NCI-H510A (cell line): ENCODE measurements at places on chromosomes 3 and 15.

- DNase-seq: peak; percentile 3
Observed at GRCh38 chr3:142724682-142725356, 985 bp downstream of the TRPC1 start.

DNA sequence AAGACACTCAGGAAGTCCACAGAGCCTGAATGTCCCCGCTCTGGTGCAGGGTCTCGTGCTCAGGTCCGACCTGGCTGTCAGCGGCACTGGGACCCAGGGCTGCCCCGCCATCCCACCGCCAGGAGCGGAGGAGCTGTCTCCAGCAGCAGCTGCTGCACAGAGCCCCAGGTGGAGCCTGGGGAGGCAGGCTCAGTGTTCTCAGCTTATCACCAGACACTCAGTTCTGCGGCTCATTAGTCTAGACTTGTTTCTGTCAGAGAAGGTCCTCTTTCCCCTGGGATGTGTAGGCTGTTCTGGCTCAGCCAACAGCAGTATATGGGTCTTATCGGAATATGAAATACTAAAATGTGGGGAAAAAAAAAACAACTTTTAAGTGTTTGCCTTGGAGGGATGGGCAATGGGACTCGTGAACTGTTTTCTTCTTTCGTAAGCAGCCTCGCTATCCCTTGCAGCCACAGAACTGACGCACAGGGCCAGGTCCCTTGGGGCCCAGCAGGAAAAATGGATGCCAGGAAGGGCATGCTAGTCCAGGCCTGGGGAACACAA is 75.9 kb downstream of the KLF13 start:
- DNase-seq: no peak

DNA sequence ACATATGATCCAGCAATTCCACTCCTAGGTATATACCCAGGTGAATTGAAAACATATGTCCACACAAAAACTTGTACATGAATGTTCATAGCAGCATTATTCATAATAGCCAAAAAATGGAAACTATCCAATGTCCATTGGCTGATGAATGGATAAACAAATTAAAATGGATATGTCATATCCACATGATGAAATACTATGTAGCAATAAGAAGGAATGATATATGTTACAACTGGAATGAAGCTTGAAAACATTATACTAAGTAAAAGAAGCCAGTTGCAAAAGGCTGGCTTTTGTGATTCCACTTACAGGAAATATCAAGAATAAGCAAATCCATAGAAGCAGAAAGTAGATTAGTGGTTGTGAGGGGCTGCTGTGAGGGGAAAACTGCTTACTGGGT is 33.7 kb downstream of the BNC1 start:
- no peak for DNase-seq

DNA sequence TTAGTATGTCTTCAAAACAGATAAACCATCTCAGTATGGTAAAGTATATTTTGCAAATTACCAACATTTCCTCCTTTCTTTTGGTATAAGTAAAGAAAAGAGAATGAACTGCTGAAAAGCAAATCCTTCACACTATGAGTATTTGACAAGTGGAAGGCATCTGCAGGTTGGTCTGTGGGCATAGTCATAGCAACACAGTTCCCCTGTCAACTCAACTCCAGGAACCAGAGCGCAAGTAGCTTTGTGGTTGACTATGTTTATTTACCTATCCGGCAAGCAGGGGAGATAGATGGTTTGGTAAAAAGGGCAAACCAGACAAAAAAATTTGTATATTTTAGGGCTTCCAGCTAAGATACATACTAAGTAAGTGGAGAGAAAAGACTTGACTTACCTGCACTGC is 88.3 kb upstream of the PPIB start:
- DNase-seq: no peak

DNA sequence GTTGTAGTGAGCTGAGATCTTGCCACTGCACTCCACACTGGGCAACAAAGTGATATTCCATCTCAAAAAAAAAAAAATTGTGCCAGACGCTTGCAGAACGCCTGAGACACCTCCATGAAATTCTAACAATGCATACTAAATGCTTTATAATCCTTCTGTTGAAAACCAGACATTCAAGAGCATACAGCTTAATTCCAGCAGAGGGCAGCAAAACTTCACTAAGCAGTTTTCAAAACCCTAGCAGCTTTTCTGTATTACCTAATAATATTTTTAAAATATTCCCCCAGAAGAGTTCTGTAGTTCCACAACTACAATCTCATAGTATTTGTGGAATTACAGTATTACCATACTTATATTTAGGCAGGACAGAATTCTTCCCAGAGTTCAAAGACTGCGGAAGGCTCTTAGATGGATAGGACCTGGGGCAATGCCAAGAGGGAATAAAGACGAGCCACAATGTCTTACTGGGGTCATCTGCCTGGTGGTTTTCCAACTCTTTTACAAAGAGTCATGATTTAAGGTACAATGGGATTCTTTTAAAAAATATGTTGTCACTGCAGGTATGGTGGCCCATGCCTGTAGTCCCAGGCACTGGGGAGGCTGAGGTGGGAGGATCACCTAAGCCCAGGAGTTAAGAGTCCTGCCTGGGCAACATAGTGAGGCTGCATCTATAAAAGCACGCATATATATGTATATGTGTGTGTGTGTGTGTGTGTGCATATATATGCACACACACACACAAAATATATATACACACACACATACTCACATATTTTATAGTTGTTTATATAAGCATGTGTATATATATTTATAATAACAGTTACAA is 19.6 kb upstream of the TASOR start:
- peak; percentile 14 for DNase-seq
